ENCODE measurements at places on chromosomes 16 and 17. TPM values are rescaled to one million over a fixed set of nuclear protein-coding genes. Genes with fewer than 3 reads are reported as not detected.

- DNase-seq, result no peak
These were observed 9.7 kb downstream of the C16orf54 start for GRCh38 chr16:29736112-29736511.

The HELZ gene
- total RNA-seq, result 97.0 TPM

GRCh38 chr17:17088541-17089525 lies 46.6 kb downstream of the MPRIP start:
- DNase-seq, result no peak

The AXIN2 gene
- 8.0 TPM for total RNA-seq

The BHLHA9 gene
- not detected for total RNA-seq

Measured in fibroblast of the aortic adventitia (primary cell).